GDM1 (cell line): ENCODE measurements at places on chromosomes 3 and 15.
A peak's percentile ranks its signal among the peaks of the same experiment; 100 is the strongest.

DNA sequence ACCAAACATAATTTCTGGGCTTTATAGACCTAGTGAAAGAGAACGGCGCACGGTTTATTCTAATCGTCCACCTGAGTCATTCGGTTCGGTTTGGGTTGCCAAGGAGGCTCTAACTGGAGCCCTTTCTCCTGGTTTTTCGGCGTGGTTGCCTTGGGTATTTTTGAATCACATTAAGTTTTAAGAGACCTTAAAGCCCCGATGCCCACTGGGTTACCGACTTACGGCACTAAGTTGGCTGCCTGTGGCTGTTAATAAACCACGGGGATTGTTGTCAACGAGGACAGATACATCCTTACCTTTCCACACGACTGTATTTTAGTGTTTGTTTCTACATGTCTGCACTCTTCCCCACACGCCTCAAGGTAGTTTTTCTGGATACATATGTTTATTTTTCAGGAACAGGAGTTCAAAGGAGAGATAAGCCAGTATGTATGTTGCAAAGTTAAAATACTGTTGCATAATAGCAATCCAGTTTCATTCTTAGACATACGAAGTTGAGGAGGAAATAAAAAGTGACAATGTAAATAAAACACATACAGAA lies 1.2 kb upstream of the ANP32A start:
- no peak for DNase-seq

- no peak for DNase-seq
These were observed 21.9 kb upstream of the NR1I2 start for GRCh38 chr3:119759962-119760361.

DNA sequence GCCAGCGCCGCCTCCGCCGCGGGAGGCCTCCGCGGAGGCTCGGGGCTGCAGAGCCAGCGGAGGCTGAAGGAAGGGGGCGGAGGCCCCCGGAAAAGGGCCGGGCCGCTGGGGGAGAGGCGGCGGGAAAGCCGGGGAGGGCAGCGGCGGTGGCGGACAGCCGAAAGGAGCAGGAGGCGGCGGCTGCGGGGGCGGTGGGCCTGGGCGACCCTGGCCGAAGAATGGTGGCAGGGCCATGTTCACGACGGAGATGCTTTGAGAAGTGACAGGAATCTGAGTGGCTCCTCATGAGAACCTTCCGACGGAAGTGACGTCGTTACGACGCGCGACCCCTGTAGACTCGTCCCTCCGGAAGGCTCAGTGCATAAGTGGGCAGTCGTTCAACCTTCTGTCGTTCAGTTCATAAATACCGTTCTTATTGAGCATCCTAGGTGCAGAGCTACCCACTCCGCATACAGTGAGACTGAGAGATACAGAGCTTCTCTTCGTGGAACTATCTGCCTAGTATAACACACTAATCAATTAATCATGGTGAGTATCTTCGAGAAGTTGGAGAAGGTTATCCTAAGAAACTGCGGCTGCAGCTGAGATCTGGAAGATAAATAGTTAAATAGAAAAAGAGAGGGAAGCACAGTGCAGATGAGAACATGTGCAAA lies at the start of gene PDCD7:
PDCD7 (minus strand) TSS at position 261 of the 653 bp plus-strand sequence; CDS start at position 234, 27 bp downstream.
- DNase-seq, result peak; percentile 84

GRCh38 chr3:34351882-34352777 lies 553.7 kb downstream of the PDCD6IP start:
- DNase-seq, result no peak

GRCh38 chr3:4994823-4995499 lies 15.7 kb downstream of the BHLHE40 start:
- DNase-seq, result no peak
